ENCODE measurements at places on chromosomes 12 and 14.

GRCh38 chr14:23154964-23155587 lies 28.4 kb downstream of the SLC7A8 start:
- no peak for DNase-seq

- DNase-seq = peak; percentile 48
These were observed 80.6 kb downstream of the BTG1 start for GRCh38 chr12:92065018-92065499.

- DNase-seq = no peak
These were observed 59.1 kb upstream of the AMN start for GRCh38 chr14:102863381-102863780.

- no peak for DNase-seq
These were observed 127.9 kb upstream of the TMEM132D start for GRCh38 chr12:130031571-130032189.

DNA sequence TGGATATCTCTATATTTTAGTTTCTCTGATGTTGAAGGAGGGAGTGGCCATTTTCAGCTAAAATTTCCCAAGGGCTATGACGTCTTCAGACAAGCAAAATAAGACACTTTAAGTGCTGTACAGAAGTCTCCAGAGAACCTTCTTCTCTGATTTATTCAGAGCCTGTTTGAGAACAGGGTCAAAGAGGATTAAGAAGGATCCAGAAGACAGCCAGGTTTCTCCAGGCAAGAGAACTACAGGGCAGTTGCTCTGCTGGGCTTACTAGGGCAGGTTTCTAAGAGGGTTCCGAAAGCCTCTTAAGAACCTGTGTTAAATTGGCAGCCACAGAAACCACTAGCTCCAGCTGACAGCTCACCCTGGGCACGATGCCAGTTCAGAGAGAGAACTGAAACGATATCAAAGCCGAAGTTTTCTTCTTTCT lies 1.2 kb downstream of the MGP start:
- DNase-seq = peak; percentile 56

GRCh38 chr14:54354096-54354495 lies 42.7 kb upstream of the CDKN3 start:
- DNase-seq = no peak

Data from effector memory CD4-positive, alpha-beta T cell (primary cell).